ENCODE measurements at places on chromosomes 6 and 20.

DNA sequence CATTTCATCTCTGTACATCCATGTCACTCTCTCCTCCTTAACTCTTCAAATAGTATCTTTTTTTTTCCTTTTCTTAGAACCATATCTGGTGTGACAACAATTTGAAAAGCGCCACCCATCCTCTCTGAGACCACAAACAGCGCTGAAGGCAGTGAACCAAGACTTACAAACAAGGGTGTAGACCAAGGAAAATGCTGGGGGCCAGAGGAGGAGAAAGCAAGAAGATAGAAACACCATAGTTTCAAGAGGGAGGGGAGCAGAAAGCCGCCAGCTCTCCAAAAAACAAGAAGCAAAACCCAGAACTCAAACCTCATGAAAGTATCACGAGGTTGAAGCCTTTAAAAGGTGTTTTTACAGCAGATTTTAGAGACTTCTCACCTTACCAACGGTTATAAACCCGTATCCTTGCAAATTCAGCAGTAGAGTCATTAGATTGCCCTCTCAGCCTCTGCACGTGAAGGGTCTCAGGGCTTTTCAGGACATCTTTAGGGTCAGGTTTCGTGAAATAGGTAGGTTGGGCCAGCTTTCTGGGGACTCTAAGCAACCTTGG is 13.3 kb upstream of the RIPOR2 start:
- DNase-seq, result no peak

- no peak for DNase-seq
Observed at GRCh38 chr20:63086421-63087235, 79.9 kb upstream of the BHLHE23 start.

GRCh38 chr20:58981628-58982364 is 740 bp downstream of the NELFCD start:
- no peak for DNase-seq

DNA sequence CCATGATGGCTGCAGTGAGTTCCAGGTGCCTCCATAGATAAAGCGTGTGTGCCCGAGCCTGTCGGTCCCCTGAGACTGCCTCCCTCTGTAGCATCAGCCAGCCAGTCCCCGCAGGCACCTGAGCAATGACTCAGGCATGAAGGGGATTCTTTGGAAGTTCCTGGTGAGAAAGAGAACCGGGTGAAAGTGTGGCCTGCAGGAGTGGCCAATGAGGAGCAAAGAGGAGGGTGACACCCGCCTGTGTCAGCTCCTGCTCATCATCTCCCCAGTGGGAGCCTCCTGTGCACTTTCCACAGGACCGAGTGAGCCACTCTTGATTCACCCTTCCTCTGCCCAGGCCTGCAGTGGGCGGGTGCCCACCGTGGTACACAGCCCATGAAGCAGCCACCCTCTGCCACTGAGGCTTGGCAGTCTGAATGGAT is 71.2 kb upstream of the PTPN1 start:
- DNase-seq, result peak; percentile 64

- peak; percentile 41 for DNase-seq
Observed at GRCh38 chr6:28353981-28354676, 4.4 kb downstream of the ZKSCAN3 start.

DNA sequence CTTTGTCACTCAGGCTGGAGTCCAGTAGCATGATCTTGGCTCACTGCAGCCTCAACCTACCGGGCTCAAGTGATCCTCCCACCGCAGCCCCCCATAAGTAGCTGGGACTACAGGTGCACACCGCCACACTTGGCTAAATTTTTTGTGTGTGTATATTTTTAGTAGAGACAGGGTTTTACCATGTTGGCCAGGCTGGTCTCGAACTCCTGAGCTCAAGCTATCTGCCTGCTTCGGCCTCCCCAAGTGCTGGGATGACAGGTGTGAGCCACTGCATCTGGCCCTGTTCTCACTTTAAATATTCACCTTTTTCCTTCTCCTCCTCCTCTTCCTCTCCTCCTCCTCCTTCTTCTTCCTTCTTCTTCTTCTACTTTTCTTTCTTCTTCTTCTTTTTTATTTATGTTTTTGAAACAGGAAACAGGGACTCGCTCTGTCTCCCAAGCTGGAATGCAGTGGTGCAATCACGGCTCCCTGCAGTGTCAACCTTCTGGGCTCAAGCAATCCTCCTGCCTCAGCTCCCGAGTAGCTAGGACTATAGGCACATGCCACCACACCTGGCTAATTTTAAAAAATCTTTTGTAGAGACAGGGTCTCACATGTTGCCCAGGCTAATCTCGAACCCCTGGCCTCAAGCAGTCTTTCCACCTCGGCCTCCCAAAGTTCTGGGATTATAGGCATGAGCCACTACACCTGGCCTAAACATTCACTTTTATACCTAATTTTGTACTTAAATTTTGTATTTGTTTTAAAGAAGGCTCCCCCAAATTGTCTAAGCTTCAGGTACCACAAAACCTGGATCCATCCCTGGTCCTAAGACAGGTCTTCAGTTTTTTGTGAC is 47.2 kb upstream of the NCOA3 start:
- no peak for DNase-seq

All from astrocyte of the hippocampus (primary cell).